ENCODE measurements at places on chromosomes 2 and 18. TPM values are rescaled to one million over a fixed set of nuclear protein-coding genes. Genes with fewer than 3 reads are reported as not detected.

Gene DYNAP
- polyA plus RNA-seq = not detected

Gene CCDC121
- 14.0 TPM for polyA plus RNA-seq

Gene GRHL1
- 8.0 TPM for polyA plus RNA-seq

Gene CYS1
- 6.1 TPM for polyA plus RNA-seq

Gene MYOM1
- 7.1 TPM for polyA plus RNA-seq

Gene TCF7L1
- 53.7 TPM for polyA plus RNA-seq

Gene SCN7A
- polyA plus RNA-seq = 14.3 TPM

DNA sequence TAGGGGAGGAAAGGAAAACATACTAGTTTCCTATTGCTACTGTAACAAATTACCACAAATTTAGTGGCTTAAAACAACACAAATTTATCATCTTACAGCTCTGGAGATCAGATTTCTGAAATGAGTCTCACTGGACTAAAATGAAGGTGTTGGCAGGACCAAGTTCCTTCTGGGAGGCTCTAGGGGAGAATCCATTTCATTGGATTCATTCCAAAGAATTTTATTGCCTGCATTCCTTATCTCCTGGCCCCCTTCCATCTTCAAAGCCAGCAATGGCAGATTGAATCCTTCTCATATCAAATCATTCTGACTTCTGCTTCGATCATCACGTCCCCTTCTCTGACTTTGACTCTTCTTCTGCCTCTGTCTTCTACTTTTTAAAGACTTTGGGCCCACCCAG lies 250.9 kb downstream of the IRS1 start:
- no peak for DNase-seq

- DNase-seq = no peak
These were observed 40.0 kb downstream of the ICA1L start for GRCh38 chr2:202831242-202832220.

- no peak for DNase-seq
These were observed 127.4 kb downstream of the TGIF1 start for GRCh38 chr18:3577281-3577855.

GRCh38 chr2:74375838-74376237 lies 4.3 kb downstream of the DCTN1 start:
- DNase-seq = no peak

- DNase-seq = no peak
These were observed 91.8 kb upstream of the SERTAD2 start for GRCh38 chr2:64745562-64745961.

DNA sequence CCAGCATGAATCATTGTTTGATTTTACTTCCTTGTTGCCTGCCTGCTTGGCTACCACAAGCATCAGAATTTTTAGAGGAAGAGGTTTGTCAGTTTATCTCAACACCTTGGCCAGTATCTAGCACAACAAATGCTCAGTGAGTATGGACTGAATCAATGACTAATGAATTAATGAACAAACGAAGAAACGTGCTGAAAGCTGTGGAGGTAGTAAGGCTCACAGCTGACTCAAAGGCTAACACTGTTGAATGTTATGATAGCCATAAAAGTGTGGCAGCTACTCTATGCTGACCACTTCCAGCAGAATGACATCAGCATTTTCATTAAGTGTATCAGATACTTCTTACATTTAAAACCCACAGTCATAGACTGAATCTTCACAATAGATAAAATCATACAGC lies 543.4 kb downstream of the IRS1 start:
- no peak for DNase-seq

- DNase-seq = no peak
These were observed 263.0 kb downstream of the ETAA1 start for GRCh38 chr2:67660015-67660602.

- no peak for DNase-seq
These were observed 26.4 kb downstream of the ZNF516 start for GRCh38 chr18:76468345-76469304.

DNA sequence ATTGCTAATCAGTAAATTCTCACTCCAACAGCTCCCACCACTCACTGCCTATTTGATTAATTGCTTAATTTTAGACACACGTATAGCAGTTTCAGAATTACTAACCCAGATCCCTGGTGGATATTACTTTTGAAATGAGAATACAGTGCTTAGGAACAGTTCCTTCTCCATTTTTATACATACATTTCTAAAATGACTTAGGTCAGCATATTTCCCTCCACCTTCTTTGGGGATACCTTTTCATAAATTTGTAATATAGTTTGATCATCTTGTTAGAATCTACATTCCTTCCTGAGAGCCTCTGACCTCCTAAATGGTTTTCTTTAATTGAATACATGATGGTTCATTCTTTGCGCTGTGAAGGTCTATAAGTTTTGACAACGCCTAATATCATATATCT lies 279.8 kb upstream of the NETO1 start:
- no peak for DNase-seq

- no peak for DNase-seq
These were observed 127.6 kb downstream of the PHLPP1 start for GRCh38 chr18:62842898-62843297.

DNA sequence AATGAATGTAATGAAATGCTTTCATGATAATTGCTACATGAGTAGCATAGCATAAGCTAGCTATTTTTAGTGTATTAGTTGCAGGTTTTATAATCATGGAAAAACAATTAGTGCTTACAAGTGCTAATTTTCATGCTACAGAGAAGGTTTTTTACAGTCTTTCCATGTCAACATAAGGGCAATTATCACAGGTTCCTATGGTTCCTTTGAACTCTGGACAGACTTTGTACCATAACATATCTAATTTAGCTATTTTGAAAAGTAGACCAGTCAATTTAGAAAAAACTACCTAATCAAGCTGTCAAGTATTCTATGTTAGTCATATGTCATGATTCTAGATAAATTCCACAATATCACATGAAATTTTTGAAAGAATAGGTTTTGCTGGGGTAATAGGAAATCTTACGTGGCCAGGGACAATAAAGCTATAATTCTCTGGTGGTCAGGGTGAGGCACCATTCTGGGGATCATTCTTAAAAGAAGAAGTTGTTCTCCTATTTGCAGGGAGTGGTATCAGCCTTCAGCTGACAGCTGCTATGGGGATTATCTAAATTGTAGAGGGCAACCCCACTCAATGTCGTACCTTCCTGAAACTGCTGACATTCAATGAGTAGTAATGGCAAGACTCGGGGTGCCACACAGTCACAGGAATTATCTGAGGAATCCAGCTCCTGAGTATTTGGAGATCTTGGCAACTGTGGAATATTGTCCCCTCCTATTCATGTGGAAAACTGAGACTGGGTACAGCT lies 724.0 kb upstream of the LINC00305 start:
- DNase-seq = no peak

- no peak for DNase-seq
These were observed 43.2 kb upstream of the ORC2 start for GRCh38 chr2:201006704-201007103.

DNA sequence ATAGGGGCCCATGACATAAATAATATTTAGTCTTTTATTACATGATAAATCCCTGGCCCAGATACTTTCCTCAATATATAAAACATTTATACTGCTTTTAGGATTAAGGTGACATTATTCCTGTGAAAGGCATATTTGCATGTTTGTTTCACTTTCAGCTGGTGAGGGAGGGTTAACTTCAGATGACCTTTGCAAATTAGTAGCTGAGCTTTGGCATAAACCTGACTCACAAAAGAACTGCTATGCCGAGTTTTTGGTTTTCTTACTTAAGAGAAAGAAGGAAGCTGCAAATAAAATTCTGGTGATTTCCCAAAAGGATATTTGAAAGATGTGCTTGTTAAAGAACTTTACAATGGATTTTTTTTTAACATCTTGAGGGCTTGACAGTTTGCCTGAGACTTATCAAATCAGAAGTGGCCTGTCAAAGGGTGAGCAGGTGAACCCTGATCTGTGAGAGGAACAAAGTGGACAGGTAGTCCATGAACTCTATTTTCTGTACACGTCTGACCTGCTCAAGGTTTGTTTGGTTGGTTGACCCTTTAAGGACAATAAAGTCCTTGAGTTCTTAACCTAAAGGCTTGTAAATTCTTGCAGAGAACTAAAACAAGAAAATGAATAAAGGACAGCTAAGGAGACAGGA lies 93.5 kb downstream of the FAM124B start:
- no peak for DNase-seq

DNA sequence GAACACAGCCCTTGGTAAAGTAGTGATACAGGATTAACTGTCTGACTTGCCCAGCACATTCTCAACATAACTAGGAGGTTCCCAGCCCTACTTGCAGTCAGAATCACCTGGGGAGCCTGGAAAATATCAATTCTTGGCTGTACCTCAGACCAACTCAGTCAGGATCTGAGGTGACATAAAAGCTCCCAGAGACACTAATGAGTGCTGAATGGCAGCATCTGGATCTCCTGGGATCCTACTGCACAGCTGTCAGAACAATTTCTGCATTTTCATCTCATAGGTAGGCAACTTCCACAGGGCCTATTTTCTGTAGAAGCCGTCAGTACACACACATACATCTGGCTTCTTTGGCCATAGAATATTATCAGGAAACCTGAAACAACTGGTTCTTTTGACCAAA lies 138.8 kb downstream of the MYO5B start:
- DNase-seq = no peak

Measured in left renal pelvis (tissue), 4 donors.